Fibroblast of skin of scalp (primary cell): ENCODE measurements at places on chromosomes 13 and 19.
A peak's percentile ranks its signal among the peaks of the same experiment; 100 is the strongest.

- no peak for DNase-seq
Observed at GRCh38 chr19:47324502-47324901, 7.5 kb upstream of the C5AR2 start.

- DNase-seq: no peak
Observed at GRCh38 chr13:21077076-21077787, 15.8 kb upstream of the LATS2 start.

DNA sequence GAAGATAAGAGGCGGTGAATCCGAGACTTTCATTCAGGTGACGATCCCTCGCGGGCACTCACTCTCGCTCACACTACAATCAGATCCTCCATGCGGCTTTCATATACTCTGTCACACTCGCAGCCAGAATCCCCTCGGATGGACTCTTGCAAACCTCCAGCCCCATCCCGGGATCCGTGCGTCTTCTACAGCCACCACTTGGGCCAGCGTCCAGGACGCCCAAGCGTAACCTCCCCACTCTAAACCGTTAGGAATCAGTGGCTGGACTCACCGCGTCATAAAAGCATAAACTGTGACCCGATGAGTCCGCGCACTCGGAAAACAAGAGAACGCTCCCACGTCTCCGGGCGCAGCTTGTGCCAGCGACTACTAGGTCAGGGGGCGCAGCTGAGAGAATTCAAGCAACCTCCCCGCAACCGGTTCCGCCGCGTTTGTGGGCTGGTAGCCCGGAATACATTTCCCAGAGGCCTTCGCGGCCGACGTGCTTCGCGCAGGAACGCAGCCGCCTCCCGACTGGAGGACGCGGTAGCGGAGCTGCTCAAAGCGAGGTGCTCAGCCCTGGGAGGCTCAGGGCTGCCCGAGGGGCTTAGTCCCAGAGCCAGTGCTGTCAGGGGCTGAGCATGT, 27.6 kb downstream of the ZNF607 start:
- peak; percentile 81 for DNase-seq

DNA sequence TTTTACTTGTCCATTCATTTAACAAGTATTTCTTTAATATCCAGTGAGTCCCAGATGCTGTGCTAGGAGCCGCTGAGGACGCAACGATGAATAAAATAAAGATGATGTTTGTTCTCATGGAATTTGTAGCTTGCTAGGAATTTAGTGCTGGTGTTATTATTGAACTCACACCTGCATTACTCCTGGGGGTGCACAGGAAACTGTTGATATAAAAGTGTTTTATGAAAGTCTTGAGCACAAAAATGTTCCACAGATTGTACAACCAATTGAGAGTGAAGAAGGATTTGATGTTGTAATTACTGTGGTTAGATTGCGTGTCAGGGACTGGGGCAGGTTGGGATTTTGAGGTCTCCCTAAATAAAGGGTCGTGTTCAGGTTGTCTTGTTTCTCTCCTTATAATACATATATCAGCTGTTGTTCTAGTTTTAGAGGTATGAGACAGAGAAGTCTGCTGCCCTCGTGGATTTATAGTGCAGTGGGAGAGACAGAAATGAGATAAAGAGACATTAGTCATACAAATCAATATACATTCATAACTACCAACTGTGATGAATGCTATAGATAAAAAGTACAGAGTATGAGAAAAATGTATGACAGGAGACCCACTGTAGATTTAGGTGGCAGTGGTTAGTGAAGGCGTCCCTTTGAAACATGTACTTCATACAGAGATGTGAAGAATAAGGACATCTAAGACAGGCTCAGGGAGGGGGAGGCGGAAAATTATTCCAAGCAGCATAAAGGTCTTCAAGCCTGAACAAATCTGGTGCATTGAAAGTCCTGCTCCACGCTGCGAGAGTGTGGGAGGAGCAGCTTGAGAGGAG, 11.3 kb downstream of the CACNG6 start:
- no peak for DNase-seq

- DNase-seq: no peak
Observed at GRCh38 chr19:10920288-10920655, 8.2 kb downstream of the YIPF2 start.

DNA sequence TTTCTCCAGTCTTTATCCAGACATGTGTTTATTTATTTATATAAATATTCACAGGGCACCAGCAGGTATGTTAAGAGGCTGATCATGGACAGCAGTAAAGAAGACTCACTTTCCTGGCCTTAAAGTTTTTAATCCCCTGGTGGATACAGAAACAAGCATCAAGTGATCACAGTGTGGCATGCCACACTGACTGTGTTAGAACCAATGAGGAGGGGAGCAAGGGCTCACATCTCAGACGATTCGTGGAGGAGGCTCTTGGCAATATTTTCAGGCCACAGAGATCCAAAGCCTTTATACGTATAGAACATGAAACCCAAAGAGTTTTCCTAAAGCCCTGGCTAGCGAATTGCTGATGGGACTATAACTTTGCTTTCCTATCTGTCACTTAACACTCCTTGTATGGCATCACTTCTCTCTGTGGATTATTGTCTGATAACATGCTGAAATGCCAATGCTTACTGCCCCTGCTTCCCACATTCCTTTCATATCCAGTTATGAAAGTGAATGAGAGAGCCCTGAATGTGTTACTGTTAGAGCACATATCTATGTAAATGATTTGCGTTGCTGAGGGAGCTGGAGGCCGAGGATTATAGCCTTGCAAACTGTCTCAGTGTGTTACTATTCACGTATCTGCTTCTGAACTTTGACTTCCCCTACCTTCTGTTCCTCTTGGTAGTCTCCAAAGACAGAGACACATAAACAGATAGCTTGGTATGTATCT, 37.6 kb downstream of the POLR1D start:
- peak; percentile 34 for DNase-seq

- no peak for DNase-seq
Observed at GRCh38 chr13:70908795-70909194, 800.5 kb upstream of the KLHL1 start.

- DNase-seq: no peak
Observed at GRCh38 chr13:76019421-76020044, 383.4 kb downstream of the LMO7 start.

DNA sequence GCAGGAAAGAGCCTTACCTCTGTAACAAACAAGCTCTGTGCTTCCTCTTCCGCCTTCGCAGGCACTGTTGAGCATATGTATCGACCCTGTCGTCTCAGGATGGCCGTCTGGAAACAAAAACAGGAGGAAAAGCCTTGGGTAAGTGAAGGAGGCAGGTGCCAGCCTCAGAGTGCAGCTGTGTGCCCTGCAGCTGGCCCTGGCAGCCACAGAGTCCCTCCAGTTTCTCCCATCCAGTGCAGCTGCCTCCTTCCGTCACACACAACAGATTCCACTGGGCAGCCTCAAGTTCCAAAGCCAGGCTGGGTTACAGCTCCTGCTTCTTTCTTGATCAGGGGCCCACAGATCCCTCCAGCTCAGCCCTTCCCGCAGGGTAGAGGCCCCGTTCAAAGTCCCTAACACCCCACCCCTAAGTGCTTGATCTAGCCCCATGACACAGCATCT, 47.7 kb downstream of the DOCK9 start:
- DNase-seq: no peak

DNA sequence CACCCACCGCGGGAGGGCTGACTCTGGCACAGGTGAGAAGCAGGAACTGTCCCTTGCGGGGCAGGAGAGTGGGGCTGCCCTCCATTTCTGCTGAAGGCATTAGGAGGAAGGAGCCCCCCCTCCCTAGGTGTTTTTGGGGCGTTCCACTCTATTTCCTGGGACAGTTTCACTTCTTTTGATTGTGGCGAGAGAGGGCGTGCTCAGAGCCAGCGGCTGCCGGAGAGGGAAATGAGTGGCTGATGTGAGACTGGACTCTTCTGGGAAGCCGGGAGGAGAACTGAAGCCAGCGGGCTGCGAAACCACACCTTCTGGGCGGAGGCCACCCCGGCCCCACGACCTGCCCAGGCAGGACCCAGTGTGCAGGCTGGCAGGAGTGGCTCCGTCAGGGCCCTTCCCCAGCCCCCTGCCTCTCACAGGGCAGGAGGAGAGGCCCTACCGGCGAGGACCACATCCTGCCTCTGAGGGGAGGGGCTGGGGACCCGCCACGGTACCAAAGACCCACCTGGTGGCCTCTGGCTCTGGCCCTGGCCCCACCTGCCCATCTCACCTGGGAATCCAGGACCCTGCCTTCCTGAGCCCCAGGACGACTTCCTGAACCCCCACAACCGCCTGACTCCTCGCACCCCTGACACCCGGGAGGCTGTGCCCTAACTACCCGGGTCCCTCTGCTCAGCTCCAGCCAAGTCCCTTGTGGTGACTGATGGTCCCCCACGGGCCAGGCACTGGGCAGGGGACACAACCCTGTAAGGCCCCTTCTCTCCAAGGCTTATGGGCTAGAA, 25.9 kb downstream of the MPND start:
- DNase-seq: no peak

DNA sequence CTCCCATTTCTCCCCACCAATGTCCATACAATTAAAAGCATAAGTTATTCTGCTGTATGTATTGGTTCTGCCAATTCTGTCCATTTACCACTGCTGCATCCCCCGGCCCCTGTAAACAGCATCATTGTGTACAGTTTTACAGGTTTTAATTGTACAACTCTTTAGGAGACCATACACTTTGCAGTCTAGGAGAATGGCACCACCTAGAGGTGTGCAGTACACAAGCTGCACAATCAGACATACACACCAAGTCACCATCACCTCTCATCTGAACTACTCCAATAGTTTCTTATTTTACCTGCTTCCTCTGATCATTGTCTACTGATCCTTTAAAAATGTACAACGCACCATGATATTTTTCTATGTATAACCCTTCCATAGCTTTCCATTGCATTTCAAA, 855.9 kb upstream of the KLHL1 start:
- peak; percentile 2 for DNase-seq

DNA sequence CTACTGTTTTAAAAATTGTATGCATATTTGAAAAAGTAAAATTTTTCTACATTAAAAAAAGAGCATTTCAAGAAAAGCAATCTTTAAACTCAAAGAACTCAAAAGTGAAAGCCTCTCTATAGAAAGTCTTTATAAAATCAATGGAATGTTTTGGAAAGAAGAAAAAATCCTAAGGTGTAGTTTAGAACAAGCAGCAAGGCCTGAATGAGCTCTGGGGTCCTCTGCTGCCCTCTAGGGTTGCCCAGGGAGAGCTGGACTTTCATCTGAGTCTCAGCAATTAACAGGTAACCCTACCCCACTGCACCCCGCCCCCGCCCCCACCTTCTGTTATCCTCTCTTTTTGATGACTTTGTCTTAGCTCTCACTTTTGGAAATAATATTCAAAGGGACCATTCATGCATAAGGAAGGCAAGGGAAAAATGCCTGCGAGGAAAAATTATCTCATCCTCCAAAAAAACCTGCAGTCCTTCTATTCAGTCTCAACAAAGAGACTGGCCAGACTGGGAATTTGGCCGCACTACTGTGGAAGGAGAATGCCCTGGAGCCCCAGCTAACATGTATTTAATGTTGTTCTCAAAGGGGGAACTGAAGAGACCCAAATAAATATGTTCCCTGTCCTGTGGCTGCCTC, 24.1 kb downstream of the SLC25A30 start:
- peak; percentile 55 for DNase-seq

DNA sequence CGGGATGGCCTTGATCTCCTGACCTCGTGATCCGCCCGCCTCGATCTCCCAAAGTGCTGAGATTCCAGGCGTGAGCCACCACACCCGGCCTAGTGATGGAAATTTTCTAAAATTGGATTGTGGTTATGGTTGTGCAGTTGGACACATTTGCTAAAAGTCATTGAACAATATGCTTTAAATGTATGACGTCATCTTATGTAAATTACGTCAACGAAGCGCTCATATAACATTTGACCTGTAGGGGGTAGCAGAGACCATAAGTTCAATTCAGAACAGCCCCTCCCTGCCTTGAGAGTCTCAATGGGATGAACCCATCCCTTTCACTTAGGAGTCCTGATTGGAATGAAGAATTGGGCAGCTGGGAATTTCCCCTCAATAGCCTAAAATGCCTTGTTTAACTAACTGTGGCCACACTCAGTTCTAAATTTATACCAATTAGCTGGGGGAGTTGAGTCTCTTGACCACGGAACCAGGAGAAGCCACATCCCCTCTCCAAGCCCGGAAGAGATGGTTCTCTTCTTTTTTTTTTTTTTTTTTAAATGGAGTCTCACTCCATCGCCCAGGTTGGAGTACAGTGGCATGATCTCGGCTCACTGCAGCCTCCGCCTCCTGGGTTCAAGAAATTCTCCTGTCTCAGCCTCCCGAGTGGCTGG, 15.2 kb upstream of the TLE6 start:
- DNase-seq: peak; percentile 90

- peak; percentile 27 for DNase-seq
Observed at GRCh38 chr19:48681127-48681470, 8.3 kb upstream of the NTN5 start.

DNA sequence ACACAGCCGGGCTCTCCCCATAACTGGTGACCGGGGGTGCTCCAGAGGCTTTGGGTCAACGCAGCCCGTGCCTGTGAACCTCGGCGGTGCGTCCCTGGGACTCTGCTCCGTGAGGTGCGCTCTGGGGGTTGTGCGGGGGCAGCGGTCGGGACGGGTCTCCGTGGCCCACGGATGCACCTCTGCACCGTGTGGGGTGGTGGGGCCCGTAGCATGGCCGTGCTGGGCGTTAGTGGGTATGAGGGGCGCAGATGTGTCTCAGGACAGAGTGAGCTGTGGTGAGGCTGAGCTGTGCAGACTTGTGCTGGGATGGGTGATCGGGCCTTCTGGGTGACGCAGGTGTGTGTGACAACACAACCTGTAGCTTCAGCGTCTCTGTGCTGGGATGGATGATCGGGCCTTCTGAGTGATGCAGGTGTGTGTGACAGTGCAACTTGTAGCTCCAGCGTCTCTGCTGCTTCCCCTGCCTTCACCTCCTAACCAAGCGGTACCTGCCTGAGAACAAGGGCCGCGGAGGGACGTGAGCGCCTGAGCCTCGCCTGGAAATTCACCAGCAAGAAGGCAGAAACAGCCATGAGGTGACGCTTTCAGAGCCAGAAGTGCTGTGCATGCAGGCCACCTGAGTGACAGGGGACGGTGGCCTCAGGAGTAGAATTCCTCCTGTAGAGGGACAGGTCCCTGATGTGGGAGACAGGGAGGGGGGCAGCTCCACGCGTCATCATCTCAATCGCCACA, 599 bp downstream of the ZNF331 start:
- DNase-seq: no peak

GRCh38 chr13:50375792-50376191, 360.5 kb downstream of the KCNRG start:
- peak; percentile 75 for DNase-seq

DNA sequence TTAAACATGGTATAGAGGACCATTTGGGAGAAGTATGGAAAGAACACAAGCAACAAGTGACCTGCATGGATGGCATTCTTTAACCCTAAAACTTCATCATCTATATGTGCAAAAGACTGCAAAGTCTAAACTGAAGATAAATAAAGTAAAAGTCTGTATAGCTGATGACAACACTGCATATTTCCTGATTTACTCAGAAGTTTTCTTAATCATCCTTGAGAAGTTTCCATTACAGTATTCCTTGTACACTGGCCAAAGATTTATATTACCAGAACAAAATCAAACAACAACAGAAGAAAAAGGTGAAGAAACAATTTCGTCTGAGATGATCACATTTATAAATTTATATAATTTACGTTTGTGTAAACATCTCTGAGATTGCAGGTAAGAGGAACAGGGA, 805.7 kb downstream of the PCDH9 start:
- peak; percentile 71 for DNase-seq

GRCh38 chr19:39052243-39052746, 19.9 kb upstream of the FBXO27 start:
- peak; percentile 53 for DNase-seq

- DNase-seq: no peak
Observed at GRCh38 chr13:75587679-75588078, 38.1 kb downstream of the UCHL3 start.

- no peak for DNase-seq
Observed at GRCh38 chr19:33814181-33815165, 17.8 kb downstream of the KCTD15 start.

GRCh38 chr13:20592606-20593005, 25.6 kb downstream of the IFT88 start:
- no peak for DNase-seq
